ENCODE measurements at places on chromosomes 1 and 21.
A peak's percentile ranks its signal among the peaks of the same experiment; 100 is the strongest.

DNA sequence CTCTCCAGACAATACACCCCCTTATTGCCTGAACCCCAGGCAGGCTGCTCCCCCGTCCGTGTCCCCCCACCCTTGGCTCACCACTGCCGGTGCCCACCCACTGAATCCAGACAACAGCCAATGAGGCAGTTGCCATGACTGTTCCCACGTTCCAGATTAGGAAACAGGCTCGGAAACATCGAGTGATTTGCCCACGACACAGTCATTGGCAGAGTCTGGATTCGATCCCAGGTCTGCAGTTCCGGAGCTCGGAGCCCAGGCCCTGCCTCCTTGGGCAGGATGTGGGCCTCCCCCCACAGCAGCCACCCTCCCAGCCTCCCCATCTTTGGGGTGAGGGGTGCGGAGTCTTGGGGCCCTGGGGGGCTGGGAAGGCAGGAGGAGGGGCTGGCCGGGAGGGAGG lies 20.3 kb upstream of the CLSTN1 start:
- DNase-seq = no peak
- peaks cover 6% of the 10 kb centered on the region for H3K27me3 ChIP-seq
- no peaks in the 10 kb centered on the region for H3K4me1 ChIP-seq
- H3K36me3 ChIP-seq = no peaks in the 10 kb centered on the region

DNA sequence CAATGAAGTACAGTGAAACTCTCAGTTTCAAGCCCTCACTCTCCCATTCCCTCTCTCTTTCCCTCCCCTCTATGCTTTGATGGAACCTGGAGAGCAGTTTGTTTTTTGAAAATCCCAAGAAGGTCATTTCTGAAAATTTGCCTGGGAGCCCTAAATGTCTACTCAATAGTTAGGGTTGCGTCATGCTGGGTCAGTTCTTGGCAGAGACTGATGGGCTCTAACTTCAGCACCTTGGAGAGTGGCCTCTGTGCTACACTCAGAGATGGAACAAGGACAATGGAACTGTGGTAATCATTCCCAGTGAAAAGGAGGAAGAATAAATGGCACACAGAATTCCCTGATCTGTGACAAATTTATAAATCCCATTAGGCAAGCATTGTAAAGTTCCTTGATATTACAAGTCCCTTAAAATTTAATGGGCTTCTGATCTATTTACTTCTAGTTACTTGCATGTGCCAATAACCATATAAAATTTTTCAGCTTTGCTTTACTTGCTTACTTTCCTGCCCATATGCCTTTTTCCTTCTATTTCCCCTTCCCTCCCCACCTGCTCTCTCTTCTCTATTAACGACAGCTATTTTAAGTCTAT lies 182.9 kb upstream of the KCND3 start:
- no peak overlapping the region for H3K4me3 ChIP-seq
- DNase-seq = no peak
- no peaks in the 10 kb centered on the region for H3K27me3 ChIP-seq
- H3K27ac ChIP-seq = no peak overlapping the region

DNA sequence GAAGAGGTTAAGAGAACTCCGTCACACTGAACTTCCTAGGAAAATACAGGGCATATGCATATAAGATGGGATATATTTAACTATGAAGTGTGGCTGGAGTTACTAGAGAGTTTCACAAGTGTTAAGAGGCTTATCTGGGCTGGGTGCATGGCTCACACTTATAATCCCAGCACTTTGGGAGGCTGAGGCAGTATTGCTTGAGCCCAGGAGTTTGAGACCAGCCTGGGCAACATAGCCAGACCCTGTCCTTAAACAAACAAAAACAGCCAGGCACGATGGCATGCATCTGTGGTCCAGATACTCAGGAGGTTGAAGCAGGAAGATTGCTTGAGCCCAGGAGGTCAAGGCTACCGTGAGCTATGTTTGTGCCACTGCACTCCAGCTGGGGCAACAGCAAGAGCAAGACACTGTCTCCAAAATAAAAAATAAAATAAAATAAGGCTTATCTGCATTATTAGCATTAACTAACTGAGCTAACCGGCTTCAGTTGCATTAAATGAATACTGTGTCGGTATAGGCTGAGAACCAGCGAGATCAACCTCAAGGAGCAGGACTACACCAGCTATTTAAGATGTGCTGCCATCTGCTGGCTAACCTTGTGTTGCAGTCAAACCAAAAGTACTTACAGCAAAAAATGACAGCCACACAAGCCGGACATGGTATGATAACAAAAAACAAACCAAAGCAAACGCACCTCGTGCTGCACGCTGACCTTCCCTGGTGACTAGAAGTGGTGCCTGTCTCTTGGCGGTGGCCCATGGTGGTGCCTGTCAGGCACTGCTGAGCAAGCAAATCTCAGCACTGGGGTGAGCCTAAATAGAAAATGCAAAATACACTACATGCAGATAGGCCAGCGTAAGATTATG lies 19.7 kb upstream of the RBBP5 start:
- no peak overlapping the region for H3K4me3 ChIP-seq
- DNase-seq = peak; percentile 59
- H3K27me3 ChIP-seq = no peaks in the 10 kb centered on the region
- H3K27ac ChIP-seq = no peak overlapping the region
- H3K36me3 ChIP-seq = no peaks in the 10 kb centered on the region

DNA sequence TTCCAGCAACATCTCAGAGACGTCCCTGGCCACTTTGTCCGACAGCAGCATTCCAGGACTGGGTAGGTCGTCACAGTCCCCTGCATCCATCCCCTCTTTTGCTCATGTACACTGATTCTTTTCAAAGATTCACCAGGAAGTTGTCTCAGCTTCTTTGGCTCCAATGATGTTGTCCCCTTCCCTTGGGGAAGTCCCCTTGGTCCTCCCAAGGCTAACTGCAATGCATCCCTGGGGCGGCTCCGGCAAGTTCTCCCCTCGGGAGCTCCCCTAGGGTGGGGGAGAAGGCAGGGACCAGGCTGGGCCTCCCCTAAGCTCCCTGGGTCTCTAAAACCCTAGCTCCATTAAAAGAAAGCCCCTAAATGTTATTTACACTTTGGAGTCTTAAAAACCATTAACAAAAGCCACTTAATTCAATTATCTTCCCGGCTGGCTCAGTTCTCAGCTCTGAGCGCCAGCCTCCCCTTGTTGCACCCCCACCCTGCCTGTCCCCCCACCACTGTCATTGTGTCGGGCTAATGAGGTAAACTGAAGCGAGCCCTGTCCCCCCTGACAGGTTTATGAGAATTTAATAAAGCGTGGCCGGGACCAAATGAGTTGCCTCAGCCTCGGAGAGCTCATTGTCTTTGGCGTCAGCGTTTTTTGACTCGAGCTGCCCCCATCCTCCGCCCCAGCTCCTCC lies 25.3 kb downstream of the KNCN start:
- H3K4me1 ChIP-seq = peaks cover 22% of the 10 kb centered on the region
- H3K36me3 ChIP-seq = no peaks in the 10 kb centered on the region
- H3K27me3 ChIP-seq = peaks cover 12% of the 10 kb centered on the region
- no peak overlapping the region for H3K27ac ChIP-seq

DNA sequence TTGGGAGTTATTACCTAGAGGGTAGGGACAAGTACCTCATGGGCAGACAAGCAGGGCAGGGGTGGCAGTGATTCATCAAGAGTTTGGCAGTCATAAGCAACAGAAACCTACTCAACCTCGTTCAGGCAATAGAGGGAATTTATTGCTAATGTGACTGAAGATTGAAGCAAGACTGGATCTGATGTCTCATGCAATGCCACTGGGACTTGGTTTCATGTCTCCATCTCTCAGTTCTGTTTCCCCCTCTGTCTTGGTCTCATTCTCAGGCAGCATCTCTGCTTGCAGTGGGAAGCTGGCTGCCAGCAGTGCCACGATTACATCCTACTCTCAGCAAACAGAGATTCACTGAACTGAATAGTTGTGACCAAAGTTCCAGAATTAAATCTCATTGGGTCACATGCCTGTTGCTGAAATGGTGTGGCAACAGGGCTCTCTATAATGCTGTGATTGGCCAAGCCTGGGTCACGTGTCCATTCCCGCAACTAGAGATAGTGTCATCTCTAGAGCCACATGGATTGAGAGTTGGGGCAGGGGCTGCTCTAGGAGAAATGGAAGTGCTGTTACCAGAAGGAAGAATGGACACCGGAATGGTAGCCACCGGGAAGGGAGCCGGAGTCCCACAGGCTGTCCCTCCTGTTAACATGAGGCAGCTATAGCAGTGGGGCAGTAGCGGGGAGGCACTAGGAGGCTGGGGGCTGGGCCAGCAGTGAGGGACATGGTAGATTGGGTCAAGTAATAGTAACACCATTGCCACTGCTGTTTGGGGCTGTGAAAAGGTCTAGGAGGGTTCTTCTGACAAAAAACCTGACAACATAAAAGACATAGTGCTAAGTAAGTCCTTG lies 3.9 kb upstream of the CDC42 start:
- peaks cover 36% of the 10 kb centered on the region for H3K4me1 ChIP-seq
- no peaks in the 10 kb centered on the region for H3K27me3 ChIP-seq
- peak overlapping the region; percentile 27 for H3K4me3 ChIP-seq

DNA sequence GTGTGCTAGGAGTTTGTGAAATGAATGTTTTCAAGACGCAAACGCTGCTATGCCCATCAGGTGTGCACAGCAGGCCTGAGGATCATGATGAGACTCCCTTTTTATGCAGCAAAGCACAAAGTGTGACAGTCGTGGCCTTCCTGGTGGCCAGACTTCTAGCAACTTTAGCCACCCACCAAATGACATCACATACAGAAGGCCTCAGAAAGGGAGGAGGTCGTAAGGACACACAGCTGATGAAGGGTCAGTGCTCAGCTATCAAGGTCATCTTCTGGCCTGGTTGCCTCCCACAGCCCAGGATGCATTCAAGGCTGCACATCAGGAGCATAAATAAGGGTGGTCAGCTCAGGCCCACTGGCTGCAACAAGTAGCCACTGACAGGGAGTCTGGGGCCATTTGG lies 36.6 kb downstream of the BMP8A start:
- no peak for DNase-seq
- peaks cover 7% of the 10 kb centered on the region for H3K4me1 ChIP-seq
- no peaks in the 10 kb centered on the region for H3K27me3 ChIP-seq
- H3K27ac ChIP-seq = no peak overlapping the region
- no peak overlapping the region for H3K4me3 ChIP-seq

- peaks cover 8% of the 10 kb centered on the region for H3K4me1 ChIP-seq
- DNase-seq = no peak
- no peaks in the 10 kb centered on the region for H3K36me3 ChIP-seq
- no peak overlapping the region for H3K27ac ChIP-seq
- H3K4me3 ChIP-seq = no peak overlapping the region
Observed at GRCh38 chr1:74193908-74194307, 4.1 kb downstream of the LRRIQ3 start.

- DNase-seq = no peak
- peaks cover 26% of the 10 kb centered on the region for H3K27me3 ChIP-seq
- no peak overlapping the region for H3K27ac ChIP-seq
- no peaks in the 10 kb centered on the region for H3K36me3 ChIP-seq
- no peak overlapping the region for H3K4me3 ChIP-seq
Observed at GRCh38 chr21:35674895-35675470, 385.3 kb downstream of the SETD4 start.

DNA sequence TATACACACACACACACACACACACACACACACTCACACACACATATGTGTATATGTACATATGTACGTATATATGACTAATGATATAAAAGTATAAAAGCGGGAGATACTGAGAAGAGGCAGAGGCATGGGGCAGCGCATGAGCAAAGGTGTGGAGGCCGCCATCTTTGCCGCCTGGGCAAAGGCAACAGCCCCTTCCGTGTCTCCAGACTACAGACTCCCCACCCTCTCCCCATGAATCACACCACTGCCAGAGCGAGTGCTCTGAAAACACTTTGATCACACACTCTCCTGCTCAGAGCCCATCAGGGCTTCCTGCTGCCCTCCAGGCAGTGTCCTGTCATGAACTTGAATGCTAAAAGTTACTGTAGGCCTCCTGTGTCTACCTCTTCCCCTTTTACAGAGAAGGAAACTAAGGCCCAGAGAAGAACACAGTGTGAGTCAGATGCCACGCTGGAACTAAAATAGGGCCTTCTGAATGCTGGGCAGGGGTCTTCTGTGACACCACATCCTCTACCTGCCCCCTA lies 54.7 kb upstream of the SSBP3 start:
- DNase-seq = no peak
- no peak overlapping the region for H3K4me3 ChIP-seq
- peaks cover 15% of the 10 kb centered on the region for H3K4me1 ChIP-seq
- H3K36me3 ChIP-seq = no peaks in the 10 kb centered on the region
- H3K27ac ChIP-seq = no peak overlapping the region

DNA sequence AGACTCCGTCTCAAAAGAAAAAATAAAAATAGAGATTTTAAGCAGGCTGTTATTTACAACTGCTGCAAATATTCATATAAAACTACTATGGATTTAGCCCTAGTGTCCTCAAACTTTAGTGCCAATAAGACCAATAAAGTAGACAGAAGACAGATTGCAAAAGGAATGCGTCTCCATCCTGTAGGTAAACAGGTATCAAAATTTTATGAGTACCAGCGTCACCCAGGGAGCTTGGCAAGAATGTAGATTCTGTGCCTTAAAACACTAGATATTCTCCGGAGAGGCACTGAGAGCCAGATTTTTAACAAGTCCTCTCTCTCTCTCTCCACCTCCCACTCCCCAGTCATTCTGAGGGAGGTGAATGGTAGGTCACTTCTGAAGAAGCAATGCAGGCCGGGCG lies 18.4 kb downstream of the SMYD3 start:
- no peaks in the 10 kb centered on the region for H3K36me3 ChIP-seq
- H3K27ac ChIP-seq = no peak overlapping the region
- H3K27me3 ChIP-seq = no peaks in the 10 kb centered on the region
- no peak for DNase-seq
- no peak overlapping the region for H3K4me3 ChIP-seq

DNA sequence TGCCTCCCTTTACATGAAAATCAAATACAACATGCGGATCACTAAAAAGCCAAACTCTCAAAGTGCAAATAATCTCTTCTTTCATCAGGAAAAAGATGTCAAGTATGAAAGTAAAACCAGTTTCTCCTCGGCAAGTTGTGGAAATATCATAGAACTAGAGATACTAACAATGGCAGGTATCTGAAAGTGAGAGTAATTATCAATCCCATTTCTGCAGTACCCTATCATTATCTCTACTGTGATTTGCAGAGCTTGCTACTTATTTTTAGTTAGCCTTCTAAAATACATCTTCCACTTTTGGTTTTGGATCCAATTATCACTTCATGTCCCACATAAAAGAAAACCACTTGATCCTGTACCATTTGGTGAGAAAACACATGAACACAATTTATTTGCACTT lies 3.0 kb downstream of the TP53BP2 start:
- no peak for DNase-seq
- peaks cover 8% of the 10 kb centered on the region for H3K36me3 ChIP-seq
- peak overlapping the region; percentile 2 for H3K4me3 ChIP-seq
- peaks cover 36% of the 10 kb centered on the region for H3K4me1 ChIP-seq
- H3K27me3 ChIP-seq = no peaks in the 10 kb centered on the region

GRCh38 chr1:161913482-161914140 lies 110.1 kb downstream of the OLFML2B start:
- H3K36me3 ChIP-seq = peaks cover 6% of the 10 kb centered on the region
- no peaks in the 10 kb centered on the region for H3K27me3 ChIP-seq
- peaks cover 2% of the 10 kb centered on the region for H3K4me1 ChIP-seq
- no peak overlapping the region for H3K27ac ChIP-seq
- no peak overlapping the region for H3K4me3 ChIP-seq
- DNase-seq = no peak

- H3K4me3 ChIP-seq = no peak overlapping the region
Observed at GRCh38 chr1:13707164-13707563, 7.2 kb downstream of the PRDM2 start.
